ENCODE measurements at places on chromosomes 3 and 15.

GRCh38 chr3:103136621-103137020 is 701.8 kb downstream of the ZPLD1 start:
- no peak for DNase-seq

DNA sequence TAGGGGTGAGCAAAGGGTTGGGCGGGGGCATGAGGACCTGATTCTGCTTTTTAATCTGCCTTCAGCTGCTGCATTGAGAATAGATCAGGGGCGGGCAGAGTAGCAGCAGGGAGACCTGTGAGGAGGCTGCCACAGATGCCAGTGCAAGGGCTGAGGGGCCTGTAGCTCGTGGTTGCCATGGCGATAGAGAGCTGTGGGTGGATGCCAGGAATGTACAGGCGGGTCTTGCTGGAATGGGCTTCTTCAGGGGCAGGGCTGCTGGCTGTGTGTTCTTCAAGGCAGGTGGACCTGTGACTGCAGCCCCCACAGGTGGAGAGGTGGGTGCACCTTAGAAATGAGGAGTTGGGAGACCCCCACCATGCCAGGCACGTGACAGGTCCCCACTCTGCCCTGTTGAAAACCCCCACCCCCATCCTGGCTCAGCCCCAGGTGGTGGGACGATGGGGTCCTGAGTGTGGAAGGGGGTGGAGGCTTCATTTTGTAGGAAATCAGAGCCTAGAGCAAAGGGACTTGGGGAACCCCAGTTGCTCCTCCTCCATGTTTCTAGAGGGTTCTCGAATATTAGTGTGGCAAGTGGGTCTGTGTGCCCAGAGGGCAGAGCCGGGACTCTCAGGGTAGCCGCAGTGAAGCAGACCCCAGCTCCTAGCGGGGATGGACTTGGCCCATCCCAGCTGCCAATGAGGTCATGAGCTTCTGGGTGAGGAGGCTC is 38.3 kb downstream of the SLC6A6 start:
- DNase-seq = no peak

GRCh38 chr15:39880718-39881387 is 39.2 kb downstream of the GPR176 start:
- no peak for DNase-seq

GRCh38 chr15:43899928-43900327 is 73.1 kb downstream of the WDR76 start:
- no peak for DNase-seq

DNA sequence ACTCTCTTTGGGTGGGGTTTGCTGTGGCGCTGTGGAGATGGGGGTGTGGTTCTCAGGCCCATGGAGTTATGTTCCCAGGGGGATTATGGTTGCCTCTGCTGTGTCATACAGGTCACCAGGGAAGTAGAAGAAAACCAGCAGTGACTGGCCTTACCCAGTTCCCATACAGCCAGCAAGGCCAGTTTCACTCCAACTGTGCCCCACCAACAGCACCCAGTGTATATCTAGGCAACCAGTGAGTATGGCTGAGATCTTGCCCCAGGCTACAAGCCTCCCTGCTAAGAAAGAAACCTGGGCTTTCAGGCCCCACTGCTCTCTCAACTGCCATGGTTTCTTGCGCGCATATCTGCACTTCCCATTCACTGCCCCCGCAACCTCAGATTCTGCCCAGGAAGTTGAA is 31.4 kb upstream of the RARB start:
- no peak for DNase-seq

GRCh38 chr3:79175870-79176269 is 591.9 kb downstream of the ROBO1 start:
- no peak for DNase-seq

DNA sequence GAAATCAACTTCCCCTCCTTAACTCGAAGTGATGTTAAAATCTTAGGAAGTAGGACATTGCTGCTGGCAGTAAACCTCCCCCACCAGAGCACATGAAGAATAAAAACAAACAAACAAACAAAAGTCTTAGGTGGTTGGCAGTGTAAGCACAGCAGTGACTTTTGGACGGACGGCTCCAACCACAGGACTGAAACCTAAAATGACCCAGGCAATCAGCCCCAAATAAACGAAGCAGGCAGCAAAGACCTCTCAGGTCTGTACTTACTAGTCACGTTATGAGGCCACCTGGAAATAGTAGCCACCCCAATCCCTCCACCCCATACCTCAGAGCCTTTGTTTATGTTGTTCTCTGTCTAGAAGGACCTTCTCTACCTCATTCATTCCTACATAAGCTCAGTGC is 33.5 kb upstream of the HES1 start:
- DNase-seq = no peak

Data from activated B cell treated with CpG ODN at 0.5 μM for 24 hours (primary cell).